Gastroesophageal sphincter (tissue), 4 donors: ENCODE measurements at places on chromosomes 7 and 10.

- no peak for ATAC-seq
Measured at GRCh38 chr7:142329062-142329790, 71.4 kb upstream of the PRSS58 start.

- ATAC-seq = no peak
Measured at GRCh38 chr7:27116031-27116961, 13.8 kb upstream of the HOXA2 start.

- no peak for ATAC-seq
Measured at GRCh38 chr10:60473557-60473956, 83.9 kb upstream of the ANK3 start.

DNA sequence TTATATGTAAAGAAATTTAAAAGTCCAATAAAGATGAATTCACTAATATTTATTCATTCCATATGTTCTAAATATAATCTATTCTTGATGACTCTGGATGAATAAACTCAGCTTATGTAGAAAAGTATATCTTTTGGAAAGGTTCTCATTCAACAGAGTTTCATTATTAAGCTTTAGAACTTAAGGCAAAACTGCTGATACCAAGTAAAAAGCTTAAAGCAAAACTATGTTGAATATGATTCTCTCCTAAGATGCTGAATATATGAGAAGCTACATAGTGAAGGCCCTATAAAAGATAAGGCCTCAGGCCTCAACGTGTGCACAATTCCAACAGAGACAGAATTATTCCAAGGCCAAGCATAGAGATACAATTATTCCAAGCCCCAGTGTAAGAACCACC, 30.8 kb downstream of the ZNF800 start:
- no peak for ATAC-seq

DNA sequence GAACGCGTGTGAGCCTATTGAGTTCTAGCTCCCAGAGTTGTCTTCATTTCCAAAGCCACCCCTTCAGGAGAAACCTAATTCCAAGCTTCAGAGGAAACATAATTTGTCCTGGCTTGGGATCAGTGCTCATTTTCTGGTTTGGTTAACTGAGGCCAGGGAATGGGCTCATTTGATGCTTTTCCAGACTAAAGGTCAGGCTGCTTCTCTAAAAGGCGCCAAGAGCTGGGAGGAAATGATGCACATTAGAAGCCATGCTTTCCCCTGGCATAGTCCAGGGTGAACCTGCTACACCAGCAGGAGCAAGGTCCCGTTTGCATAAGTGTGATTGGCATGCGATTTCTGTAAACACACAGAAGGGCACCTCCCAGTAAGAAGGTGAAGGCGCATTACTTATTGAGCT, 435.0 kb downstream of the GALNT17 start:
- no peak for ATAC-seq

DNA sequence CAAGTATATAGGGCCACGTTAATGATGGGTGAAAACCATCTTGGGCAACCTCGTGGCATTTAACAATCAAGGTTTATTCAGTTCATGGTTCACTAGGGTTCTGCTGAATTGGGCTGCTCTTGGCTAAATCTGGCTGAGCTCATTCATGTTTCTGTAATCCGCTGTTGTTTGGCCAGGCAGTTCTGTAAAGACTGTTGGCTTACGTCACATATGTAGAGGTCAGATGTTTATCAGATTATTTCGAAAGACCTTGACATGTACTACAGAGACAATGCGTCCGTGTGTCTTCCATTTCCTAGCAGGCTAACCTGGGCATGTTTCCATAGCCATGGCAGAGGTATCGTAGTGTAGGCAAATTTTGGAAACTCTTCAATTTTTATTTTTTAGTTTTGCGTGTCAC, 190.0 kb upstream of the ZWINT start:
- ATAC-seq = no peak

DNA sequence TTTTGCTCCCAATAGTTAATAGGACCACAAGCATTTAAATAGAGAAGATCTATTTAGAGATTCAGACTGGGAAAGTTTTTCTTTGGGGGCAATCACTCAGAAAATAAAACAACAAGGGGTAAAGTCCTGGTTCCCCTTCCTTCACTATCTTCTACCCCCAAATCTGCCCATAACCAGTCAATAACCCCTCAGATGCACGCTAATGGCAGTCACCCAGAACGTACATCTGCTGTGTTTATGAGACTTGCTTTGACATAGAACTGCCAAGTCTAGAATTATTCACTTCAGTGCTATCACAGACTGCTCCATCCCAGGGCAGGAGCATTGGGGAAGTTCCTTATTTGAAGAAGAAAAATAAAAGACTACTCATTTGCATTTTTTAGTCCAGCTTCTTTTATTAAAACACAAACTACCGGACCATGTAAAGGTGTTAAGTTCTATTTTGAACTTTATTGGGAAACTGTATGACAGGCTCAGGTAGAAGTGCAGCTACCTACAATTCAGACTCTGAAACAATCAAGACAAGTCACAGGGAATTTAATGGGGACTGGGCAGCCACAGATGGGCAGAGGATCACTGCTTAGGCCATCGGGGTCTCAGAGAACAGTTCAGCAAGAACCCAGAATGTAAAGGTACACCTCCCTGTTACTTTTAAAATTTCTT, 38.4 kb downstream of the ANK3 start:
- no peak for ATAC-seq

GRCh38 chr7:101084865-101085161, 468 bp upstream of the TRIM56 start:
- ATAC-seq = no peak

- no peak for ATAC-seq
Measured at GRCh38 chr7:37287131-37287855, 161.4 kb downstream of the ELMO1 start.

DNA sequence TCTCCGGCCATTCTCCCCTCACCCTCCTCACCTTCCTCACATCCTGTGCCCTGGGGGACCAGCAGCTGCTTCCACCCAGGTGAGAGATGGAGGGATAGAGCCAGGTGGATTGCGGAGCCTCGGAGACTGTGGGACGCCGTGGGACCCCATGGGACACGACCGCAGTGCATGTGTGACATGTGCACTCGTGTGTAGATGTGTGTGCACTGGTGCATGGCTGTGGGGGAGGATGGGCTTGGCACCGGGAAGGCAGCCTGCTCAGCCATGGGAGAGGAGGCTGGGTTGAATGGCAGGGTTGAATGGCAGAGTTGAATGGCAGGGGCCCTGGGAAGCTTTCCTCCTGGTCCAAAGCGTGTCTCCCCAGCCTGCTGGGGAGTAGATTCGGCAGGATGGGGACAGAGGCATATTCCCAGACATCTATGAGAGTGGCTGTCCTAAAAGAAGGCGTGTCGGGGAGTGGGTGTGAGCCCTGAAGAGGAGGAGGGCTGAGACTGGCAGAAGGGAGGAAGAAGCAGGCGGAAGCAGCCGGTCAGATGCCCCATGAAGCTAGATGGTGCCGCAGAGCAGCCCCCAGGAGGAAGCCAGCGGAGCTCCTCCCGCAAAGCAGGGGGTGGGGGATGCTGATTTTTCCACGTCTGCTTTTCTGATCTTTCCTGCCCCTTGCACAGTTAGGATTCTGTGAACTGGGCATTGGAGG, 815 bp downstream of the GIMAP8 start:
- ATAC-seq = peak; percentile 50

DNA sequence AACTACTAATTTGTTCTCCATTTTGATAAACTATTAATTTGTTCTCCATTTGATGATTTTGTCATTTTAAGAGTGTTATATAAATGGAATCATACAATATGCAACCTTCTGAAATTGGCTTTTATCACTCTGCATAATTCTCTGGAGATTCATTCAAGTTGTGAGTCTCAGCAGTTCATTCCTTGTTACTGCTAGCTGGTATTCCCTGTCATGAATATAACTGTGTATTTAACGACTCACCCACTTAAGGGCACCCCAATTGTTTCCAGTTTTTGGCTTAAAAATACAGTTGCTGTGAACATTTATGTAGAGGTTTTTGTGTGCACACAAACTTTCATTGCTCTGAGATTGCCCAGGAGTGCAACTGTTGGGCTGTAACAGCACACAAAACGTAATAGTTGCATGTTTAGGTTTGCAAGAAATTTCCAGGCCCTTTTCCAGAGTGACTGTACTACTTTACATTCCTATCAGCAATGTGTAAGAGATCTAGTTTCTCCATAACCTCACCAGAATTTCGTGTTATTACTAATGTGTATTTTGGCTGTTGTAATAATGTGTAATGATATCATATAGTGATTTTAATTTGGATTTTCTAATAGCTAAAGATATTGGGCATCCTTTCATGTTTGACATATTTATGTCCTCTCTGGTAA, 153.2 kb upstream of the ADCY1 start:
- no peak for ATAC-seq

DNA sequence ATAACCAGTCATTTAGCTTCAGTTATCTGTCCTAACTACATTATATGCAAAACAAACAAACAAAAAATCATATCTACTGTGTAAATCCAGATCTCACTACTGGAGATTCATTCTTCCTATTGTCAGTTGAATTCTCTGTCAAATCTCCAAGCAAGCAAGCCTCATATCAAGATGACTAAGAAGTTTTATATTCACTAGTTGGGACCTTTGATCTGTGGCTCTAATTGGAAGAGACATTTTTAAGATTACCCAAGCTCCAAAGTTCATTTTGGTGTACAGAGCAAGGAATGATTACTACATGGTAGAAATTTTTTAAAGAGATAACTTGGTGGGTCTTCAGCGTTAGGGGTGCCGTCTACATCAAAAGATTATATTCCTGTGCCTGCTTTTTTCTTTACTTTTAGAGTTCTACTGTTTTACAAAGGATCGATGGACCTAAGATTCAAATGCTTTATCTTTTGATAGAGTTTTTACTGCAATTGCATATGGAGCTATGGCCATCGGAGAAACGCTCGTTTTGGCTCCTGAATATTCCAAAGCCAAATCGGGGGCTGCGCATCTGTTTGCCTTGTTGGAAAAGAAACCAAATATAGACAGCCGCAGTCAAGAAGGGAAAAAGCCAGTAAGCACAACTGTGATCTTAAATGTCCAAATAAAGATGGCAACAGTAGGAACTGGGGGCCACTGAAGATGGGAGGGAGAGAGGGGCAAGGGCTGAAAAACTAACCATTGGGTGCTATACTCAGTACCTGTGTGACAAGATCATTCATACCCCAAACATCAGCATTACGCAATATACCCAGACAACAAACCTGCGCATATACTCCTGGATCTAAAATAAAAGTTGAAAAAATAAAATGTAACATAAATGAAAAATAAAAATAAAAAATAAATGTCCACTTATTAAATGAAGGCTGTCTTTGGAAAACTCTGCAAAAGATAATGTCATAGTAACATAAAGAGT, 47.9 kb downstream of the SP8 start:
- no peak for ATAC-seq

GRCh38 chr10:132888898-132889490, 53.4 kb downstream of the CFAP46 start:
- no peak for ATAC-seq

DNA sequence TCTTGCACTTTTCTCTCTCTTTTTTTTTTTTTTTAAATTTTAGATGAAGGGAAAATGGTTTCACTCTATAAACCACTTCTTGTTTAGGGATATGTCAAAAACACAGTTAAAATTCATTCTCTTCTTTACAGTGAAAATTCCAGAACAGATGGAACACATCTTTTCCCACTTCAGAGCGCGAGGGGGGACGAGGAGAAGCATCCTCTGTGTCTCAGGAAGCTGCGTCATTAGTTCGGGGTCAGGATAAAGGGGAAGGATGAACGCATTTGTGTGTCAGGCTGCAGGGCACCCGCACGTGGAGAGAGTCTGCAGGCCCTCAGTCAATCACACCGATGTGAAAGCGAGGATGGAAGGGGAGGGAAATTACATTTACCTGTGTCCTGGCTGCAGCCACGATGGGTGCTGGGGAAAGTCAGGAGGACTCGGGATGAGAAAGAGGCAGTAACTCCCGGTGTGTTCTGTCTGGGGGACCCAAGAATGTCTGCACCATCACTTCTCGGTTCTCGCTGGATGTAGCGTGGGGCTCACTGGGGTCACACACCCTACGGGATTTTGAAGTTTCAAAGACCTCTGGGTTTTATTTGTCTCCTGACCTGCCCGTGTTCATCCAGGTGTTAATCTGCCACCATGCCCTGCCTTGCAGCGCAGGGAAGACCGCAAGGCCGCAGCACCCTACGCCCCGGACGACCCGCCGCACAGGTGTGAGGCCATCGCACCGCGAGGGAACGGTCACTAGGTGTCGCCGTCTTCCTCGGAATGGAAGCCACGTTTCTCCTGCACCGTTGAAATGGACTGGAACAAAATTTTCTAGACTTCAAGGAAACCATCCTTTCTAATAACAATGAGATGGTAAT, 66.7 kb upstream of the PITRM1 start:
- ATAC-seq = peak; percentile 73

DNA sequence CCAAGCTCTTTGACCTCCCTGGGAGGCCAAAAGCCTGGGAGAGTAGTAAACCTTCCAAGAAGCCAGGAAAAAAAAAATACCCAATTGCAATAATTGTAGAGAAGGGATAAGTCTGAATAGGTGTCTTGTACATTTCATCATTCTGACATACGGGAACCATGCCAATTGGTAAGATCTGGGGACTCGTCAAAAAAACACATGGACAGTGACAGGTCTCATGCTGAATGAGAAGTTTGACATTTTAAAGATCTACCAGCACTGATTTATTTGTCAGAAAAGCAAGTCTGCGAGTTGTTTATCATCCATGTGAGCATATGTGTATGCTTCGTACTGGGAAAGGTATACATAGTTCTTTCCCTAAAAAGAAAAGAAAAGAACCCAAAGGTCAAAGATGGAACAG, 4.1 kb upstream of the ITGA8 start:
- ATAC-seq = no peak

DNA sequence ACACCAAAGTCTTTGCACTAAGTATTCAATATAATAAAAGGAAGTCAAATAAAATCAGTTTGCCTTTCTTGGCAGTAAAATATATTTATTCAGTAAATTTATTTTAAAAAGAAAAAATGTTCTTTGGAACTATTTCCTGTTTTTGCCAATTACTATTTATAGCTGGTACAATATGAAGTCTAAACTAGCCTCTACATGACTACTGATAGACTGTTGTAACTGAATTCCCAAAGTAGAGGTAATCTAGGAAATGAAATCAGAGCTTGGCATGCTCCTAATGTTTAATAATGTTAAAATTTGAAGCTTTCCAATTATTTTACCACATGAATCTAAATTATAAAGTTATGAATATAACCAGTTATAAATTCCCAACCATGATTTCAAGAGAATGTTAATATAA, 385.5 kb downstream of the SEMA3D start:
- ATAC-seq = no peak

DNA sequence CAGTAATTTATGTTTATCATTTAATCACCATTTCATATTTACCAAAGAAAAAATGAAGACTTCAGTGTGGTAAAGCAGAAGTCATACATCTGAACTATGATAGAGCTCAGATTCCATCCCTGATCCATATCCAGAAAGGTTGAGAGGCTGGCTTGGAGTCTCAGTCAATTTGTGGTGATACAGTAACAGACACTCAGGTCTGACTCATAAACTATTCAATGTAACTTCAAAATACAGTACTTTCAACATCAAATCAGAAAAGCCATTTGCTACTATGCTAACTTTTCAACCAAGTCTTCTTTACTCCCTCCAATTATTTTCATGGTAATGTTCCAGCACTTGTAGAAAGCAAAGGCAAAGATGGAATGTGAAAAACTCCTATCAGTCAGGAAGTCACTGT, 190.4 kb downstream of the HDAC9 start:
- no peak for ATAC-seq

- ATAC-seq = no peak
Measured at GRCh38 chr10:102962267-102962666, 44.2 kb downstream of the CNNM2 start.

GRCh38 chr7:134676743-134677142, 30.1 kb downstream of the BPGM start:
- no peak for ATAC-seq

GRCh38 chr10:98956576-98957260, 278.9 kb downstream of the HPSE2 start:
- ATAC-seq = no peak
